ENCODE measurements at places on chromosomes 16 and 17.

DNA sequence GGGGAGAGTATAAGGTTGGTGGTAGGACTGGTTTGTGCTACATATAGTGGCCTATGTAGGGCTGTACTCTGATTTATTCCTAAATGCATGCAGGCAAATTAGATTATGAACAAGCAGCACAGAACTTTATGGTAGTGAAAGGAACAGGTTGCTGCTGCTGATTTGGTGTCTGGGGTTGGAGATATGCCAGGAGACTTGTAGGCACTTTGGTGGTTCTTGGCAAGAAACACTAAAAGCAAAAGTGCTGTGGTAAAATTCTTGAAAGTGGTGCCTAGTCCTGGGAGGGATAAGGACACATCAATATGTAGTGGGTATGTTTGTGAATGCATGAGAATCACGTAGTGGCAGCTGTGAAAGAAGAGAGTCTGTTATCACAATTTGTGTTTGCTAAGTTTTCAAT is 2126.0 kb downstream of the TP53TG3F start:
- DNase-seq, result no peak

- no peak for DNase-seq
These were observed 621.6 kb upstream of the GOT2 start for GRCh38 chr16:59355704-59356103.

DNA sequence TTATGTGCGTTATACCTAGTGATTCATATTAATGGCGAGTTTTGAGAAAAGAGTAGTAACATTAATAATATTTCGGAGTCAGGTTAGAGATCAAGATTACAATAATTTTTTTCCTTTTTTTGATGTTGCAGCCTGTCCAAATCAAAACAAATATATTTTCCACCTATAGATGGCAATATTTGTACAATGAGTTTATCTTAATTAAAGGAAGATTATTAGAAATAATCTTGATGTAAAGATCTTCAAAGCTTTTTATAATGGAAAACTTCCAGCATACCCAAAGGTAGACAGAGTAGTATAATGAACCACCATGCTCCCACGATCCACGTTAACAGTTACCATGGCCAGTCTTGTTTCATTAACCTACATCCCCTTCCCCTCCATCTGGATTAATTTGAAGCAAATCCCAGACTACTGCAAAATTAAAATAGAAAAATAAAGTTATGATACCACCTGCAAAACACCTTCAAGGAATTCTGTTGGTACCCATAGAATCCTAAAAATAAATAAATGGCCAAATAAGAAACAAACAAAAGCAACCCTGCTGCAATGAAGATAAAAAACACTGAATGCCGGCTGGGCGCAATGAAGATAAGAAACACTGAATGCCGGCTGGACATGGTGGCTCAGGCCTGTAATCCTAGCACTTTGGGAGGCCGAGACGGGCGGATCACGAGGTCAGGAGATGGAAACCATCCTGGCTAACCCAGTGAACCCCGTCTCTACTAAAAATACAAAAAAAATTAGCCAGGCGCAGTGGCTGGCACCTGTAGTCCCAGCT is 46.5 kb upstream of the GINS3 start:
- peak; percentile 37 for DNase-seq

DNA sequence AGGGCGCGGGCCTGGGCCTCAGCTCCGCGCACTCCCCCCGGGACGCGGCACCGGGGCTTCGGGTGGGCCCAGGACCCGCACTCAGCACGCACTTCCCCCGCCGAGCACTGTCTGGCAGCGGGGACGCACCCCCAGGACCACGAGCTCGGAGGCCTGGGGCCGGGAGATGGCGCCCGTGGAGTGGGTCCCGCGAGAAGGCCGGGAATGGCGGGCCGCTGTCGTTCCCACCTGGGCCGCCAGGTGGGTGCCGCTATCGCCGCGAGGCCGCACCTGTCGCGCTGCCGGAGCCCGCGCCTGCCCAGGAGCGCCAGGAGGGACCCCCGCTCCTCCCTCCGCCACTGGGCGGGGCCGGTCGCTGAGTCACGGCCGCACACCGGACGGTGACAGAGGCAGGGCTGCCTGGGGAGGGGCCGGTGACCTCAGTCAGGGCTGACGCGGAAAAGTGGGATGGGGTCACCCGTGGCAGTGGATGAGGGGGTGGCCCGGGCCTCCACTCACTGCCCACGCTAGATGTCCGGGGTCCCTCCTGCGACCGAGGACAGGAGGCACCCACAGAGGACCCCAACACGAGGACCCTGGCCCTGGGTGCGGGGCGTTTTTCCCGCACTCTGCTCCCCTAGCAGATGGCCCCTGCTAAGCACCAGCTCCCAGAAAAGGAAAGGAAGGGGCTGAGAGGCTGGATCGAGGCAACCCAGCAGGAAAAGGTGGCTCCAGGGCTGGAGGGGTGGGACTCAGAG is 6.9 kb upstream of the ACTG1 start:
- peak; percentile 90 for DNase-seq

DNA sequence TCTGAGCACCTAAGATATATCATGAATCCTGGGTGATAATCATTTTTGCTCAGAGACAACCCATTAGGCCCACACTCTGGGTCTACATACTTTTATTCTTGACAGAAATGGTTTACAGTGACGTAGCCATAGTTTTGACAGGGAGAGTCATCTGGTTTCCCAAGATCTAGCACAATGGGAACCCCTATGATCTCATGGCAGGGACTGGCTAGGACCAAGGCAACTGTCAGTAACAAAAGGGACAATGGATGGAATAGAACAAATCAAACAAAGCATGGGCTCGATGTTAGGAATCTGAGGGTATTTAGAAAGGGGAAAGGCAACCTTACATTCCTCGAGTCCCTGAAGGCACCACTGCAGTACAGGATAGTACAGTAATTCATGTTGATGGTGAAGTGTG is 20.5 kb downstream of the CFAP97D1 start:
- no peak for DNase-seq

DNA sequence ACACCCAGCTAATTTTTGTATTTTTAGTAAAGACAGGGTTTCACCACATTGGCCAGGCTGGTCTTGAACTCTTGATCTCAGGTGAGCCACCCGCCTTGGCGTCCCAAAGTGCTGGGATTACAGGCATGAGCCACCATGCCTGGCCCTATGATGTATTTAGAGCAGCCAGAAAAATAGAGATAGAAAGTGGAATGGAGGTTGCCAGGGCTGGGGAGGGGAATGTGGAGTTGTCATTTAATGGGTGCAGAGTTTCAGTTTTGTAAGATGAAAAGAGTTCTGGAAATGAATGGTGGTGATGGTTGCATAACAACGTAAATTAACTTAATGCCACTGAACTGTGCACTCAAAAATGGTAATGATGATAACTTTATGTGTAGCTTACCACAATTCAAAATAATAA is 31.6 kb upstream of the NPTX1 start:
- no peak for DNase-seq

- DNase-seq, result peak; percentile 54
These were observed 20.0 kb upstream of the CACNG4 start for GRCh38 chr17:66944351-66945146.

DNA sequence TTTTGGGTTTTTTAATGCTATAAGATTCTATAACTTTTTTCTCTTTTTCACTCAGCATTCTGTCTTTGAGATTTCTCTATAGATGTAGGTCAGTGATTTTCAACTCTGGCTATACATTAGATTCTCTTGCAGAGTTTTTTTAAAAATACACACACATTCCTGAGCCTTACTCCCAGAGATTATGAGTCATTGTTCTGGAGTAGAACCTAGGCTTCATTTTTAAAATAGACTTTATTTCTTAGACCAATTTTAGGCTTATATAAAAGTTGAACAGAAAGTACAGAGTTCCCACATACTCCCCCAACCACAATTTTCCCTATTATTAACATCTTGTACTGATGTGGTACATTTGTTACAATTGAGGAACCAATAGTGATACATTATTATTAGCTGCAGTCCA is 63.3 kb downstream of the CYB561 start:
- DNase-seq, result peak; percentile 37

DNA sequence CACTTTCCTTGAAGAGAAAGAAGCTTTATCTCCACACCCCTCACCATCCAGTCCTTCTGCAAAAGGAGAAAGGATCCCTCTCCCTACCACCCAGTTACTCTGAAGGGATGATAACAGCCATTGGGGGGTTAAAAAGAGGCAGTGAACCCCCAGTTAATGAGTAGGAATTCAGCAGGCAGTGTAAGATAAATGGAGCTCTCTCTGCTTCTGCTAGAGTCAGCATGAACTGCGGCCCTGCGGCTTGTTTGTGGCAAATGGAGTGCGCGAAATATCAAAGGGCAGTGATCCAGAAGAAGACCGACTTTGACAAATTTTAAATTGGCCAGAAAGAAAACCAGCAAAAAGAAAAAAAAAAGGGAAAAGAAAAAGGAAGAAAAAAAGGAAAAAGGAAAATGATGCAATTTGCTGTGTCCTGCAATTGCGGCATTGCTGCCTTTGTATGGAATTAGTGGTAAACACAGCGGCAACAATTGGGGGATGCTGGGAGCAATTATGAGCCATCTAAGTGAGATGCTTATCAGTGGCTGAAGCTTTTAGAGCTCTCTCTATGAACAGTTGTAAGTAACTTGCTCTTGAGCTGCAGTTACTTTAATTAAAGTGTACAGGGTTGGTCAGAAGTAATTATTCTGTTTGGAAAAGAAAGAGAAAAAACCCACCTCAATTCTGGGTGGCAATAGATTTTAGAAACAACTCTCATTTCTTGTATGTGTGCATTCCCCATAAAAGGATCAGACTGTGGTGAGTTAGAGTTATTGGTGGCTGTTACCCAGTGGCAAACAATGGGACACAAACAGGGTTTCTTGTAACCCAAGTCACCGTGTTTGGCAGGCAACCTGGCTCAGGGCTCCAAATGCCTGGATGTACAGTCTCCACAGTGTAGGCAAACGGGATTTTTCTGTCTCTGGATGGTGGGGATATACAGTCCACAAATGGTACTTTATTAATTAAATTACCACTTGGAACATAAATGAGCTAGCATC is 161.3 kb downstream of the AATF start:
- DNase-seq, result no peak

GRCh38 chr17:82076785-82077591 is 11.4 kb upstream of the DUS1L start:
- DNase-seq, result no peak

DNA sequence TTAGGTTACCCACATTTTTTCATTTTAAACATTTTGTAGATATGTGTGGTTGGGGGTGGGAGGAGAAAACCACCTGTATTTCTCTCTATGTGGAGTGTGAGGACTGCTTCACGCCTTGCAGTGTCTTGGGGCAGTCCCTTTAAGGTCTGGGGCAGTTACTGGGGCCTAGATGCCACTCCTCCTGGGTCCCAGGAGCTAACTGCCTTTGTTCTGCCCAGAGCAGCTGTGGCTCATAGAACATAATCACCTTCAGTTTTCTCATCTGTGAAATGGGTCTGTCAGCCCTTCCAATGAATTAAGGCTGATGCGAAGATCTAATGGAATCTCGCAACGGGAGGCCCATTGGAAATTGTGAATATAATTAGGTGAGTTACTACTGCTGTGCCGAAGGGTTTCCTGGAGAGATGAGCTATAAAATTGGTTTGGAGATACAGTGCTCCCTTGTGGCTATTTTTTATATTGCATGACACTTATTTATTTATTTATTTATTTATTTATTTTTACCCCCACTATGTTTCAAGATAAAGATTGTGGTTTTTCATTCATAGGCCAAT is 22.9 kb downstream of the DHRS7C start:
- peak; percentile 56 for DNase-seq

Data from PC-3 (cell line).